ENCODE measurements at places on chromosomes 16 and 17.

GRCh38 chr16:4886151-4886550 lies 38.9 kb downstream of the UBN1 start:
- DNase-seq = no peak

DNA sequence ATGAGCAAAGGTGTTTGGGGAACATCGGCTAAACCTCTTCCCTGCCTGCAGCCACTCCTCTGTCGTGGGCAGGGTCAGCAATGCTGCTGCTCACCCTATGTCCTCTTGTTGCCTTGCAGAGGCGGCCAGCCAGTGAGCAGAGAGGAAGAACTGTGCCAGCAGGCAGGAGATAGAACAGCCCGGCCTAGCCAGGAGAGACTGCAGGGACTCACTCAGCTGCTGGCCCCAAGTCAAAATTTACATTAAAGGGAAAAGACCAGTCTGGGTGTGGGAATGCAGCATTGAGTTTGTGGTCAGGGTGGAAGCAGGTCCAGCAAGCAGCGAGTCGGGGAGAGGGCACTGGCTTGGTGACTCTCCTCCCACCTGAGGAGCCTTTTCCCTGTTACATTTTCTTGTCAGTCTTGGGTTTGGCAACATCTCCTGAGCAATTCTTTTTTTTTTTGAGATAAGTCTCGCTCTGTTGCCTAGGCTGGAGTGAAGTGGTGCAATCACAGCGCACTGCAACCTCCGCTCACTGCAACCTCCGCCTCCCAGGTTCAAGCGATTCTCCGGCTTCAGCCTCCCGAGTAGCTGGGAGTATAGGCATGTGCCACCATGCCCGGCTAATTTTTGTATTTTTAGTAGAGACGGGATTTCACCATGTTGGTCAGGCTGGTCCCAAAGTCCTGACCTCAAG lies 22.7 kb downstream of the LIG3 start:
- no peak for DNase-seq

DNA sequence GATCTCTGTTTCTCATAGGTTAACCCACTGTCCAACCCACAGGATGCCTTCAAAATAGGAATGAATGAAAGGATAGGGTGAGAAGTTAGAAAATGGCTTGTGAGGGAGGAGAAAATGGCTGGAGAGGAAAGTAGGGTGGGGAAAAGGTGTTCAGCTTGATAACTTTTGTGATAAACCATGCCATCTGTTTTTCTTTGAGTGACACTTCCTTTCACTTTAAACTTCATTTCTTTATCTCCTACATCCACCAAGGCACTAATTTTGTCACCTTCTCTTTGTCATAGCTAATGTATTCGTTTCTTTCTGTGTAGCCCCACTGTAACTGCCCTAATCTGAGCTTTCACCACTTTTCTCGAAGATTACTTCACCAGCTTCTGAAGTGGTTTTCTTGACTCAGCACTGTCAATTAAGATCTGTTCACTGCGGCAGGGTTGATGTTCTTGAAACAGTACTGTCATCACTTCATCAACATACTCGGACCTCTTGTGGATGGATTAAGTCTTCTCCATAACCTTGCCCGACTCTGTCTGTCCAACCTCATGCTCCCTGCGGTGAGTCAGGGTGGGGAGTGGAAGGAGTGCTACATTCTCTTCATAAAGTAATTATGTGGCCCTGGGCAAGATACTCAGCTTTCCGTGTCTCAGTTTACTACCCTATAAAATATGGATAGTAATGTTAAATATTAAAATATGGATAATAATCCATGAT lies 5.5 kb upstream of the KRT10 start:
- no peak for DNase-seq

DNA sequence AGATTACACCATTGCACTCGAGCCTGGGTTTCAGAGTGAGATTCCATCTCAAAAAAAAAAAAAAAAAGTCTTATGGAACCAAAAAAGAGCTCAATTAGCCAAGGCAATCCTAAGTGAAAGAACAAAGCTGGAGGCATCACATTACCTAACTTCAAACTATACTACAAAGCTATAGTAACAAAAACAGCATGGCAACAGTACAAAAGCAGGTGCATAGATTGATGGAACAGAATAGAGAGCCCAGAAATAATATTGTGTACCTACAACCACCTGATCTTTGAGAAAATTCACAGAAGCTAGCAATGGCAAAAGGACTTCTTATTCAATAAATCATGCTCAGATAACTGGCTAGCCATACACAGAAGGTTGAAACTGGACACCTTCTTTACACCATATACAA lies 24.7 kb upstream of the CCL2 start:
- no peak for DNase-seq

DNA sequence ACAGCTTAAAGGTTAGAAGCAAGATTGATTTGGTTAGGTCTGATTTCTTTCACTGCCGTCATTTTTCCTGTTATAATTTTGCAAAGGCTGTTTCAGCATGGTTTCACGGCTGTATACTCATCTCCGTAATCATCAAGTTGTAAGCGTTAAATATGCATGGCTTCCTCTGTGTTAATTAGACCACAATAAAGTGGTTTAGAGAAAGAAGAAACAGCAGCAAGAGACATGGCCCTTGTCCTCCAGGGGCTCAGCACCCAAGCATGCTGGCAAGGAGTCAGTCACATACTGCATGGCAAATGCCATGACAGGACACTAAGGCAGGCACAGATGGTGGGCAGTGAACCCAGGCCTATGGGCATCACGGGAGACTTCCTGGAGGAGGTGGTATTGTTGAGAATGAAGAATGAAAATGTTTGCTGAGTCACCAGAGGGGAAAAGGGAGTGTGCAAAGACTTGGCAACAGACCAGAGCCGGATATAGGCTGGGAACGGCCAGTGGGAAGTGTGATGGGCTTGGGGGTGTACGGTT lies 61.4 kb upstream of the PLCG2 start:
- no peak for DNase-seq

GRCh38 chr16:76943921-76944320 lies 247.1 kb upstream of the MON1B start:
- no peak for DNase-seq

- DNase-seq = no peak
These were observed 36.0 kb downstream of the OSBPL7 start for GRCh38 chr17:47785538-47786123.

DNA sequence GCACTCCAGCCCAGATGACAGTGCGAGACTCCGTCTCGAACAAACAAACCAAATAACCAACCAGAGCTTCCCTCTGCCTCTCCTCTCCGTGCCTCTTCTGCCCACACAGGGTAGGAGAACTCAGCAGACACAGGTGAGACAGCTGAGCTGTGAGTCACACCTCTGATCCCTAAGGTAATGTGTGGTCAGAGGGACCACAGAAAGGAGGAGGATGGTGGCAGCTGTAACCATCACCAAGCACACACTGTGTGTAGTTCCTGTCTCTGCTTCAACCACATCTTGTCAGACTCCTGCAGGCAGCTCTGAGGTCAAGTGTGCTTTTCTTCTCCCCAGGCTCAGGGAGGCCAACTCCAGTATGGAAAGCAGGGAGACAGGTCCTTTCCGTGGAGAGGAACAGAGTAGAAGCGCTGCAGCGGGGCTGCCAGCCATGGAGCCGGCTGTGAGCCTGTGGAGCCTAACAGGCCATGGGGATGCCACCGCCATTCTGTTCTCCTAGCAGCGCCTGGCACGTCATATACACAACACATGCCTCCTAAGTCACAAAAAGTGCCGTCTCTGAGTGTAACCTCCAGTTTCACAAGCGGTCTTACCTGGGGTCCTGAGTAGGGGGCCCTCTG lies 7.1 kb downstream of the NUDT16L1 start:
- no peak for DNase-seq

DNA sequence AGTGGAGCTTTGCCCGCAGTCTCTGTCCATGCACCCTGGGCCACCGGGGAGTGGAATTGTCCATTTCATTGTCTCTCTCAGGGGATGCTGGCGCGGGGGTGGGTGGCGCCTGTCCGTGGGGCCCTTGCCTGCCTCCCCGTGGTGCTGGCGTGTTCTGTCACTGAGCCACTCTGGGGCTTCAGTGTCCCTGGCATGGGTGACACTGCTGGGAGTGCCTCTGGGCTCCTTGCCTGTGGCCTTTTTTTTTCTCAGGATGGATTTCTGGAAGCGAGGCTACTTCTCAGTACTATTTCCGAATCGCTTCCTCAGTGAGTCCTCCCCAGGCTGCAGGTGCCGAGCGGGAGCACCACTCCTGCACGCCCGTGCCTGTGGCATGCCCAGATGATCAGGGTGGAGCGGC lies 55.0 kb downstream of the PDPK1 start:
- DNase-seq = peak; percentile 31

- no peak for DNase-seq
These were observed 176.4 kb downstream of the MSI2 start for GRCh38 chr17:57432507-57433277.

GRCh38 chr17:155576-155975 lies 18.2 kb downstream of the SCGB1C2 start:
- peak; percentile 28 for DNase-seq

GRCh38 chr16:81996664-81997509 lies 14.4 kb downstream of the SDR42E1 start:
- no peak for DNase-seq

- no peak for DNase-seq
These were observed 69.5 kb downstream of the AIPL1 start for GRCh38 chr17:6365200-6365943.

DNA sequence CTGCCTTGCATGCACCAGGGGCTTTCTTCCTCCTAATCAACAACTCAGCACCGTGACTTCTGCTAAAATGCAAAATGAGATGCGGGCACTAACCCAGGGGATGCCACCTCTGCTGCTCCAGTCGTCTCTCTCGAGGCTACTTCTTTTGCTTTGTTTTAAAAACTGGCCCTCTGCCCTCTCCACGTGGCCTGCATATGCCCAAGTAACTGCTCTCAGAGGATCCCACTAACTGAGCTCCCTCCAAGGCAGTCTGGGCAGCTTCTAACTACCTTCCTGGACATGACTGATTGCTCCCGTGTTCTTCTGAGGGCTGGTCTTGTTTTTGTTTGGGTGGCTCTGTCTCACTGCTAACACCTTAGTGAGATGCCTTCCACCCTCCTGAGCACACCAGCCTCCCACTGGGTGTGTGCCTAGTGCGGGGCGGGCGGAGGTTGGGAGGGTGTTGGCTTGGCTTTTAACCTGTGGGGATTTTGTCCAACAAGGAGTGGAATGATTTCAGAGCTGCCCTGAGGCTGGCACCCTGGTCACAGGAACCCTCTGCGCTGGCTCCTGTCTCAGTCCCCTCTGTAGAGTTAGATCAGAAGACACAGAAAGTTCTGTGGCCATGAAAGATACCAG lies 8.9 kb upstream of the LGALS9 start:
- DNase-seq = no peak

DNA sequence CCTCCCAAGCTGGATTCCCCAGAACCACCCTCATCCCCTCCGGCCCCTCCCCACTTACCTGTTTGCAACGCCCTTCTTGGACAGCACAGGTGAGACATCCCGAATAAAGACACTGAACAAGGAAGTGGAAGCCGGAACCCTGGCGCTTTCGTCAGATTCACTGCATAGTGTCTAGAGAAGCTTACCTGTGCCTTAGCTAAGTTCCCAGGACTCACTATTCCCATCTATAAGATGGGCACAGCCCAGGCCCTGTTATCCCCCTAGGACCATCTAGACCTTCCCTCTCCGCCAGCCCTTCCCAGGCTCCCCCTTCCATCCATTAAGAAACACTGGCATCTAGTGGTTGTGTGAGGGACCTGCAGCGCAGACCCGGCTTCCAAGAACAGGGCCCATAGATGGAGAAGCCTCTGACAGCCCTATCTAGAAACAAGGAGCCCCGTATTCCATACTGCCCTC lies 26.9 kb upstream of the RPL38 start:
- DNase-seq = peak; percentile 58

DNA sequence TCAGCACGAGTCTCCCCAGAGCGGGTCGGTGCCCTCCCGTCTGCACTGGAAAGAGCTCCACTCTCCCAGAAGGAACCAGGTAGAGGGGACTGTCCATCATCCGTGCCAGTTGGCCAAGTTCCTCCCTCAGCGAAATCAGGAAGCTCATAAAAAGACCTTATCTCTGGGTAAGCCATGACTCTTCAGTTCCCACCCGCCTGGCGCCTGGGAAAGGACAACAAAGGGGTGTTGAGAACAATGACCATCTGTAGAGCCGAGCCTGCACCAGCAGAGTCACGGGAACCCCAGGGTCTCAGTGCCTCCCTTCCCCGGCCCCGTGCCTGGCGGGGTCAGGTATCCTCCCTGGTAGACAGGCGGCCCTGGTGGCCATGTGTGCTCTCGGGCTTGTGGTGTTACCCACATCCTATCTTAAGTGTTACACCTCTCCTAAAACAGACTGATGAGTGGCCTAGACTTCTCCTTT lies 190.7 kb downstream of the AXIN2 start:
- no peak for DNase-seq

GRCh38 chr17:17725011-17725751 lies 43.9 kb downstream of the RAI1 start:
- no peak for DNase-seq

DNA sequence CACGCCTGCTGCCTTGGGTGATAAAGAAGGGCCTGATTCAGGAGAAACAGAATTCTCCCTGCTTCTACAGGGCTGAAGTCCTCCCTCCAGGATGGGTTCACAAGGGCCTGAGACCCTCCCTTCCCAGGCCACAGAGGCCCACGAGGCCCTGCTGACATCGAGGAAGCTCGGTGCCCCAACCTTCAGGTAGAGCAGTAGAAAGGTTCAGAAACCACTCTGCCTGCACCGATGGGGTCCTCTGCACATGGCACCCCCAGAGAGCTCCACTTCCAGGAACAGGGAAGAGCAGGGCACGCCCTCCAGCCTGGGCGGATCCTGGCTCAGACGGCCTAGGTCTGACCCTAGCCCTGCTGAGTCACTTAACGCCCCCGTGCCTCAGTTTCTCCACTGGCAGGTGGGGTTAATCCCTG lies 773 bp downstream of the CENPX start:
- no peak for DNase-seq

DNA sequence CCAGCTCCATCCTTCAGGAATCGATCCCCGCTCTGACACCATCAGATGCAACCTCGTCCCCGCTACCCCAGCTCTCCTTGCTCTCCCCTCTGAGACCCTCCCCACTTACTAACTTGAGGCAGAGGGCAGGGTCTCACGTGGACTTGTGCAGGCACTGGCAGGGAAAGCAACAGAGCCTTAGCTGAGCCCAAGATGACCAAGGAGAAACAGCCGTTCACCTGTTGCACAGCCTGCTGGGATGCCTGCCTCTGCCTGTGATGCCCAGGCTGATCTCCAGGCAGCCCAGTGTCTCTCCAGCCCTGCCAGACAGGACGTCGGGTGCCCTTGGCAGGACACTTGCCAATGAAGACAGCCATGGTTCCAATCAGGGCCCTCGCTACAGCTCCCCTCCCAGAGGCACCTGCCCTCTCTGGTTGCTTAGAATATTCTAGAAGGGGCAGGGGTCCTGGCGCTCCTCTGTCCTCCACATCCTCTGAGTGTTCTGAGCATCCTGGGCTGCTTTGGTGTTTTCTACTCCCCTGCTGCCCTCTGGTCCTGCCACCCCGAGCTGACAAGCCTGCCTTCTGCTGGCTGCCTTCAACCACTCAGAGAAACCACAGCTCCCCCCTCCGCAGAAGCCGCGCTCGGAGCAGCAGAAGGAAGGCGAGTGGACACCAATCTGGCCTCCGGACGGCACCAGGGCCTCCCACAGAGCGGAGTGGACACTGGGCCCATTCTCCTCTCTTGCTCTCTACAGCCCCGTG lies 6.7 kb downstream of the CEP295NL start:
- DNase-seq = no peak

- no peak for DNase-seq
These were observed 189.9 kb downstream of the SEC14L1 start for GRCh38 chr17:77330602-77331081.

GRCh38 chr17:29119265-29119664 lies 60.9 kb downstream of the MYO18A start:
- DNase-seq = no peak

Measured in lower lobe of right lung (tissue), 2 donors.